Type B pancreatic cell (in vitro differentiated cells): ENCODE measurements at places on chromosomes 4 and X.

- DNase-seq = no peak
These were observed 145.5 kb downstream of the TSPAN5 start for GRCh38 chr4:98512918-98513317.

- DNase-seq = no peak
These were observed 3.1 kb downstream of the MGST2 start for GRCh38 chr4:139668658-139669201.

DNA sequence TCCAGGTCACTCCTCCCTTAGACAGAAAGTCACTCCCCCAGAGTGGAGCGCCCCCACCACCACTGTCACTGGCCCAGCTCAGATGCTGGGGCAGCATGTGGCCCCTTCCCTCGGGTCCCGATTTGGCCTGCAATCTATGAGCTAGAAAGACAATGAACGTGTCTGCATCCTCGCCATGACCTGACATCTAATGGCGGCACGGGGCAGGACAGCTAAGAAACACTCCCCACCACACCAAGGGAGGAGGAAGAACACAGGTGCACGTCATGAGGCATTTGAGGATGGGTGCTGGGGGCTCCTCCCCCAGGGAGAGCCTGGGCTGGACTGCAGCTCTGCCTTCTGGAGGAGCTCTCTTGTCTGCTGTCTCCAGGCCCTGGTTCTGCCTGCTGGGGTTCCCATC, 8.7 kb downstream of the RNF212 start:
- no peak for DNase-seq

DNA sequence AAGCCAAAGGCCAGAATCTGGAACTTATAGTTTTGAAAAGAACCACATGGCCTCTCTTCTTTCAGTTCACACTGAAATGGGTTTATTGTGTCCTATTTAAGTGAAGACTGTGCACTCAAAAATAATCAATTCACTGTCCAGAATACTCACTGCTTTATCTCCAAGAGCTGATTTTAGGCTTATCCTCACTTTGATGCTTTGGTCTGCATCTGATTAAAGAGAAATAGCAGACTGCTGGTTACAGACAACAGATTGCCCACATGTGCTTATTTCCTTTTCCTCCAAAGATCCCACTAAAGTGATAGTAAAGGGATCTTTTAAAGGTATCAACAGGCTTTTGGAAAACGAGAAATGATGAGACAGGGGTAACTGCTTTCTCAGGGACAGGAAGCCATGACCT, 30.6 kb downstream of the ACE2 start:
- no peak for DNase-seq

DNA sequence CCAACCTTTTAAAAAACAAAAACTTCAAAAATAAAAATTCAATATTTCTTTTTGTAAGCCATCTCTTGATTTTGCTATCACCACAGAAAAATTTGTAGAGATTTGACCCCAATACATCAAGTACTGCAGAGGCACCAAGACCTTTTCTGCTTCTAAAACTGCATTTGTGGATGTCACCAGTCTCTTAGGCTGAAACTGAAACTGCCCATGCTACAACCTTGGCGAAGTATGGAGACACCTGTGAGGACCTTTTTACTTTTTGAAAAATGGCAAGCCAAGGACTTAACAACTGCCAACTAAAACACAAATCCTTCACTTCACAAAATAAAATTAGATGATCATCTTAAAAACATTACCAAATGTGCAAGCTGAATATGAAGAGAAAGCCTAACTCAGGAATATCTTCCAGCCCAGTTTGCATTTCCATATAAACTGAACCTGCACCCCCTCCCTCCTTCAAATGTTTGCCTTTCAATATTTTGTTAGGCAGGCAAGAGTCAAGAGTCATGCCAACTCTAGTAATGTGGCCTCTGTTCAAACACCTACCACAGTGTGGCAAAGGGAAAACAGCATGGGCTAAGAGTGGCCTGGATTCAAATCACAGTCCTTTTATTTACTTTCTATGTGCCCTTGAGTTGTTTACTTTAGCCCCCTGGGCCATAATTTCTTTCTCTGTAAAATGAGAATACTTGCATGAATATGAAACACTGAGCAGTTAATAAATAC, 389.4 kb downstream of the OPHN1 start:
- DNase-seq = no peak
